ENCODE measurements at places on chromosomes 13 and 19. TPM values are rescaled to one million over a fixed set of nuclear protein-coding genes. Genes with fewer than 3 reads are reported as not detected.

GRCh38 chr19:52567921-52568320 is 2.2 kb upstream of the ZNF701 start:
- no peak for DNase-seq

Gene ATP4A
- polyA plus RNA-seq, result not detected

DNA sequence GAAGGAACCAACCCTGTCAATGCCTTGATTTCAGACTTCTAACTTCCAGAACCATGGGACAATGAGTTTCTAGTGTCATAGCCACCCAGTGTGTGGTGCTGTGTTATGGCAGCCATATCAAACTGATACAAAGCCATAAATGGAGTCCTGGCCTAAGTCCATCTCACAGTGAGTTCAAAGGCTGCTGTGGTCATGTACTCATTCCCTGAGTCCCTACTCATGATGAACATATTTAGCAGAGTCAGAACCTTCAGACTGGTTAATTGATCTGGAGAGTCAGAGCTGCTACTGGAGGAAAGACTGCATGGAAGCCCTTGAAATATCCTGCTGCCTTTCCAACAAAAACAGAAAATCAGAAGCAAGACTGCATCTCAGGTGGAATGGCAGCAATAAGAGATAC is 39.2 kb upstream of the CSNK1A1L start:
- no peak for DNase-seq

GRCh38 chr13:113356596-113356995 is 7.3 kb downstream of the GRTP1 start:
- no peak for DNase-seq

- peak; percentile 80 for DNase-seq
Observed at GRCh38 chr19:13794398-13794756, 866 bp upstream of the ZSWIM4 start.

Gene LILRA5
- polyA plus RNA-seq, result 1.2 TPM

Gene NBEA
- polyA plus RNA-seq, result 9.8 TPM

- no peak for DNase-seq
Observed at GRCh38 chr13:26658448-26659385, 101.2 kb downstream of the WASF3 start.

DNA sequence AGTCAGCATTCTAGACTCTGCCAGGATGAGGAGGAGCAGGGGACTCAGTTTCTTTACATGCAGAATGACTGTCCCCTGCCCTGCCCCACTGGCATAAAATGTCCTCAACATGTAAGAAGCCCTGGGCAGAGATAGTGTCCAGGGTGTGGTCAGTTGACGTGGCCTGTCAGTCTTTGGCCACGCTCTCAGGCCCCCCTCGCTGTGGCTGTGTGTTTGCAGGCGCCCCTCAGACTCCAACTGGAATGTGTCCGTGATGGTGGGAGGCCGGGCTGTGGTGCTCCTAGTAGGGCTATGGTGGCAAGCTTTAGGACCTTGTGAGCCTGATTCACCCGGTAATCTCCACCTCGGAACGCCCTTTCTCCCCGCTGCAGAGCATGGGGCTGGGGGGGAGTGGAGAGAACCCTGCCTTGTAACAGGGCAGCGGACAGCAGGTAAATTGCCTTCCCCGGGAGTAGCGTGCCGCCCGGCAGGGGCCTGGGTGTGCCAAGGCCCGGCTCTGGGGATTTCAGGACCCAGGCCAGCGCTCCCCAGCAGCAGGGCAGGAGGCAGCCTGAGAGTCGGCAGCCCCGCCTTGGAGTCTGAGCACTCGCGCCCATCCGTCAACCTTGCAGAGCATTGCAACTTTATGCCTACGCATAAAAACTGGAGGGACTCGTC is 62.3 kb downstream of the CHST8 start:
- DNase-seq, result peak; percentile 31

Gene PSG3
- polyA plus RNA-seq, result 0.10 TPM

Gene OR4F17
- not detected for polyA plus RNA-seq

DNA sequence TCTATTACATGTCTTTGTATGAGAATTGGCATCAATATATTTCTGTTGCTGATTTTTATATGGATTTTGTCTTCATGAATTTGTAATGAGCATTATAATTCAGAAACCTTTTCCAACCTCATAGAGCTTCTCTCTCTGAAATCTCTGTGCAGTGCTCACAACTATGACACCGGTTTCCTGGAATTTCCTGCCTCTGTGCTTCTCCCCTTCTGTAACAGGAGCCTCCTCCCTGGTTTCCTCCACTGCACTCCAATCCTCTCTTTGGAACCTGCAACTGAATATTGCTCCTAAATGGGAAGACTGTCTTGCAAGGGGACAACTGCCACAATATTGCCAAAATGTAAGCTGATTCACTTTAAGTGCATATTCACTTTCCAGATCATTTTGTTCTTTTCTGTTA is 1147.9 kb downstream of the UQCRFS1 start:
- no peak for DNase-seq

- no peak for DNase-seq
Observed at GRCh38 chr19:2977746-2978138, 378 bp downstream of the TLE6 start.

Gene RFC3
- 26.2 TPM for polyA plus RNA-seq

DNA sequence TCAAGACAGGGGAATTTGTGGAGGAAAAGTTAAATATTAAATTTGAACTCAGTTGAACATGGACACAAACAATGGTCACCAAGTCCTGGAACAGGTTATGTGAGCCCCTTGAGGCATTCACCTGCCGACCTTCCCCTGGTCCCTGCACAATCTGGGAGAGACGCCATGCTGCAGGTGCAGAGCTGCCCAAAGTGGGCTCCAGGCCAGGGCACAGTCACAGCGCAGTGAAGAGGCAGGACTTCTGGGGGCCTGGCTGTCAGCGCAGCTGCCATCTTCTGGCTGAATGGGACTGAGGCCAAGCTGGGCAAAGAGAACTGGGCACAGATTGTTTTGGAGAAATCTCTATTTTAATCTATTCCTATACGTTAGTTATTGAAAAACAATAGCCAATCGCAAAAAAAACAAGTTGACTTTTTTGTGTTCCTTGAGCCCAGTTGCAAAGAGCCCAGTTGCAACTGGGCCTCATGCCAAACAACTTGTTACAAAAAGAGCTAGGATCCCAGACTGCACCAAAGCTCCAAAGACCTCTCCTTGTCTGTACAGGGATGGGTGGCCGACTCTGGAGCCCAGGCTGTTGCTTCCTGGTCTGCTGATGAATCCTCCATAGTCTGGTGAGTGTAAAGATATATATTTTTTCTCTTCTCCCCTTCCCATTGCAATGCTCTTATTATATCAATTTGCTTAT is 1.2 kb upstream of the ZNF626 start:
- no peak for DNase-seq

GRCh38 chr19:42501733-42502132 is 26.5 kb downstream of the CEACAM1 start:
- DNase-seq, result no peak

GRCh38 chr13:42906257-42906656 is 85.8 kb downstream of the EPSTI1 start:
- DNase-seq, result no peak

DNA sequence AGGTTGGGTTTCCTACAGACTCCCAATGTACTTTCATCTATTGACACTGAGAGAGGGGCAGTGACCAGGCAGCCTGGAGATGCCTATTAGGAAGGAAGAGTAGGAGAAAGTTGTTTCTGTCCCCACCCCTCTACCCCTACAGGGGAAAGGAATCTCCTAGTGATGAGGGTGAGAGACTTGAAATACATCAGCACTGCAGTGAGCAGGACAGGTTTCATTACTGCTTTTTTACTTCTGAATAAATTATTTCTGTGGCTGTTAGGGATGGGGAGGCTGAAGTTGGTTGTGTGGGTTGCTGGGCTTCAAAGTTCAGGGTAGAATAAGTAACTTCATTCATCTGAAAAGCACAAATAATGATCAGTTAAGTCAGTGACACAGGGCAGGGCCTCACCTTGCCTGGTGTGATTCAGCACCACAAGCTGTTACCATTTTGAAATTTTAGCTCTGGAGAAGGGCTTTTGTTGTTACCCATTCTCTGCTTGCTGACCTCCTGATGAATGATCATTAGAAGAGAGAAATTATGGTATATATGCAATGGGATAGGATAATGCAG is 19.3 kb downstream of the CEACAM1 start:
- DNase-seq, result no peak

Gene SPACA4
- polyA plus RNA-seq, result 0.17 TPM

GRCh38 chr19:40232479-40232878 is 6.0 kb upstream of the CCNP start:
- no peak for DNase-seq

GRCh38 chr19:50705422-50706019 is 14.1 kb downstream of the SHANK1 start:
- no peak for DNase-seq

DNA sequence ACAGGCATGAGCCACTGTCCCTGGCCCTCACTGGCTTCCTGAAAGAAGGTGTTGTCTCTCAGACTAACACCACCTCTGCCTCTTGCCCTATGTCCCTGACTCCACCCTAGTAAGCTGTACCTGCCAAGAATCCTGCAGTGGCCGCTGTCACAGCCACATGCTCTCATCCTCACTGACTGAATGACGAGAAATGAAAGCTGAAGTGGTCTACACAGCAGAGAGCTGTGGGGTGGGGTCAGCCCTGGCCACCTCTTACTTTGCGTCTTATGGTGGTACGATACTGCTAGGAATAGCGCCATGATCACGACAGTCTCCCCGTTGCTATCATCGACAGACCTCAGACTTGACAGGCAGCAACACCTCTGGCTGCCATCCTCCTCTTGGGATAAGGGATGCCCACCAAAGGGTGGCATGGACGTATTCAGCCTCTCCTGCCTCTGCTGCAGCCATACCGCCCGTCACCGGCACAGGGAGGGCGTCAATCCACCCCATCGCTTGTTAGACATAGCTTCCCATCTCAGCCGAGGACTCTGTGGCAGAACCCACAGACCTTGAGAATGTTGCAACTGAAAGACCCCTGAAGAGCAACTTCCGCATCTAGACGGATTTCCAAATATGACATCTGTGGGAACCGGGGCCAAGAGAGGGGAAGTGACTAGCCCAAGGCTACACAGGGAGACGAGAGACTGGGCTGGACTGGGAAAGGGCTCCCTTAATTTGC is 809 bp downstream of the MYO1F start:
- DNase-seq, result no peak

- DNase-seq, result no peak
Observed at GRCh38 chr13:33321686-33322542, 36.4 kb upstream of the STARD13 start.

DNA sequence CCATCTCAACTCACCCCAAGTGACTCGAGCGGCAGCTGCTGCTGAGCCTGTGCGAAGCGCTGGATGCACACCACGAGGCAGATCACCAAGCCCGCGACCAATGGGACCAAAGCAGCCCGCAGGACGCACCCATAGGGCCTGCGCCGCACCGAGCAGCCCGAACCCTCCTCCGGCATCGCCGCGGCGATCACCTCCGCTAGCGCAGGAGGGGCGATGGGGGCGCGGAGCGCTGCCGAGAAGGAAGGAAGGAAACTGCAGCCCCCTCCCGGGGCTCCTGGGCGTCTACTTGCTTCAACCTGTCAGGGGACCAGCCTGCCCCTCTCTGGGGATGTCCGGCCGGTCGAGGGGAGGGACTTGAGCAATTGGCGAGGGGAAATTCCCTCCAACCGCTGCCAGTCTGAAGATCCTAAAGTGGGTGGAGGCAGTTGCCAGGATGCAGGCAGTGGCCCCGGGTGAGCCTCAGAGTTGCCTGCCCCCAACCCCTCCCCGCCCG is at the start of gene CD70:
TSS of gene CD70 (minus strand) at position 324 of the 493 bp plus-strand sequence. CDS start at position 176, 148 bp downstream.
- DNase-seq, result peak; percentile 35

GRCh38 chr13:109500146-109500773 is 286.1 kb downstream of the IRS2 start:
- DNase-seq, result no peak

DNA sequence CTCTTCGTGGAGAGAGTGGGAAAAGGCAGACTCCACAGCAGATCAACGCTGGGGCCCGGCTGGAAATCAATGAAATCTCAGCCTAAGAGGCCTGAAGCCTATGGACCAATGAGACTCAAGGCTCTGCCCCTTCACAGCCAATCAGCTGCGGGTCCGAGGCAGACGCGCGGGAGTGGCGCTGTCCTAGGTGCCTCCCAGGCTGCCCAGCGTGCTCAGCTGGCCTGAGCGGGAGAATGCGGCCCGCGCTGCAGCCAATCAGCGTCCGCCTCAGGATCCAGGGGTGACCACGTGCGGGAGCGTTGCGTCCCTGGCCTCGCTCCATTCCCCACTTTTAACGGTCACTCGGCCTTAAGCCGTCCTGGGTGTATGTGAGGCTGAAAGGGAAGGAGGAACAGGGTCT is at the start of gene ZBTB32:
TSS of gene ZBTB32 (plus strand) at position 341 of the 400 bp plus-strand sequence. CDS start 10,069 bp downstream, outside the sequence.
- DNase-seq, result peak; percentile 53

Gene FCAR
- polyA plus RNA-seq, result 0.84 TPM

DNA sequence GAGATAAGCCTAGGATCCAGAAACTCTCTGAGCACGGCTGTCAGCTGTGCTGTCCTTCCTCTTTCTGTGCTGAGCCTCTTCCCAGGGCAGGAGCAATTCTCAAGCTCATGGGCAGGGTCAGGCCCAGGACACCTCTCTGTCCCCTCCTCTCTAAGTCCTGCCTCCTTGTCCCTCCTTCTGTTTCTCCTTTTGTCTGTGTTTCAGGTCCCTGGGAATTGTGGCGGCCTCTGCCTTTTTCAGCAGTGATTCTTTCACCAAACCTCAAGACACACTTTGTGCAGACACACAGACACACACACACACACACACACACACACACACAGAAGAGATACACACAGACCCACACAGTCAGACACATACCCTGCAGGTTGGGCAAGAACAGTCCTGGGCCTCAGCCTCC is at the start of gene PSG1:
TSS of gene PSG1 (minus strand) at position 101 of the 400 bp plus-strand sequence. CDS start 132 bp downstream, outside the sequence.
- DNase-seq, result no peak

Gene SGCG
- polyA plus RNA-seq, result 15.1 TPM

DNA sequence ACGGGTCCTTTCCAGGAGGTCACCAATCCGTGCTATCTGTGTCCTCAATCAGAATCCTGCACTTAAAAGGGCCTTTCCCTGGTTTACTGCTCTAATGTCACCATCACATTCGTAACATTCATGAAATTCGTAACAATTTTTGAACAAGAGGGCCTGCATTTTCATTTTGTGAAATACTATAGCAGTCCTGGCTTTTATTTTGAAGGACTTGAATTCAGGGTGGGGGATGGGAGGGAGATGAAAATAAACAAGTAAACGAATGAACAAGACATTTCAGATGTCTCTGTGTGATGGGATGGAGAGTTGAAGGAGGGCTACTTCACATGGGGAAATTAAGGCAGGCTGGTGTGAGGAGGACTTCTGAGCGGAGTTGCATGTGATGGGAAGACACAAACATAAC is 281.0 kb downstream of the TSHZ3 start:
- DNase-seq, result no peak

DNA sequence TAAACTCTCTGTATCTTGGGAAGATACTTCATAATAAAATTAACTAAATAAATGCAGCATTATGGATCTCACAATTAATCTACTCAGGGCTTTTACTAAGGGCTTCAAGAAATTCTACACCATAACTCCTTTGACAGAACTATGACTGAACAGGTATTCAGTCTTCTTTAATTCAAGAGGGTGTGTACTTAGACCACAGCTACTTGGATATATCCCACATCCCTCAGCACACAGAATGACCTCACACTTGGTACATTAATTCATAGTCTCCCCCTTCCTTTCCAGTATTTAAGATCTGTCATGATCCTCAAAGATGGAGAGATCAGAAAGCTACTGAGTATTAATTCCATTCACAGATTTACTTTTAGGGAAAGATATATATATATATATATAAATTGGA is 11.6 kb downstream of the DIAPH3 start:
- no peak for DNase-seq

Gene TMEM221
- 1.9 TPM for polyA plus RNA-seq

Gene RFPL4A
- polyA plus RNA-seq, result not detected
